GM23338 (cell line): ENCODE measurements at places on chromosomes 12 and 14. TPM values are rescaled to one million over a fixed set of nuclear protein-coding genes. Genes with fewer than 3 reads are reported as not detected.

Gene TEX52
- total RNA-seq = not detected in 2 replicates

Gene LRIG3
- total RNA-seq = 7.5 and 10.9 TPM in 2 replicates

- DNase-seq = no peak
Measured at GRCh38 chr12:12958886-12959285, 6.9 kb upstream of the GPRC5D start.

GRCh38 chr12:109937371-109937770 is 37.3 kb downstream of the TCHP start:
- no peak for DNase-seq

- DNase-seq = no peak
Measured at GRCh38 chr12:4974217-4974616, 64.5 kb downstream of the KCNA1 start.

DNA sequence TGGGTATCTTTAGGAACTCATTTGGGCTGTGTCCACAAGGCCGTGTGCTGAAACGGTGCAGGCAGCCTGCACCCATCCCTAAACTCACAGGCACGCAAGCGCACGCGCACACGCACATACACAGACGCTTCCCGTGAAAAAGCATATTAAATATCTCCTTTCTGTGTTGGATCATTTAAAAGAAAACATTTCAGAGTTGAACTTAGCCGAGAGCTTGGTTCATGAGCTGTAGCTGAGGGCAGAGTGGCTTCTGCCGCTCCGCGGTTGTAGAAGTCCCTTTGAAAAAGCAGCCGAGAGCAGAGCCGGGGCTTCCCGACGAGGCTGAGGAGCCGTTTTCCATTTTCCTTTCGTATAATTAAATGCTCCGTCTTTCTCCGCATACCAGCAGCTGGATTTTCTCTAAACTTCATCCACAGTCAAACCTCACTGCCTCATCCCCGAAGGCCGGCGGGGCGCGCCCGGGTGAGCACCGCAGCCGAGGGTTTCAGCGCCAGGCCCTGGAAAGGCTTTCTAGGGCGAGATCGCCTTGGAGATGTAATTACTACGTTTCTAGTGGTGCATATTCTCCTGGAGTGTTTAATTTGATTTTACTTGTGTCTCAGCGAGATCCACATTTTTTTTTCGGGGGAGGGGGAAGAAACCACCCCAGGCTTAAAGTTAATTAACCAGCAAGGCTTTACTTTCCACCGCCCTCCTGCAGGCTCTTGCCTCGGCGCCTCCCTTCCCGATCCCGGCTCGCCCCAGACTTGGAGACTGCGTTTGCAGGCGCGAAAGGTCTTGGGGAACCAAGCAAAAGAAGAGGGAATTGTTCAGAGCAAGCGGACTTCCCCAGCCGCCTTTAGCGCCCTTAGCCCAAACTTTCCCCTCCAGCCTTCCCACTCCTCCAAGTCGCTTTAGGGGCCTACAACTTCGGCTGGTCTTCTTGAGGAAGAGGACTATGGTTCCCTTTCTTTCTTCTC is 3.0 kb upstream of the HOXC13 start:
- DNase-seq = peak; percentile 52

- DNase-seq = peak; percentile 51
Measured at GRCh38 chr12:69897744-69898143, 72.7 kb downstream of the MYRFL start.

- DNase-seq = no peak
Measured at GRCh38 chr14:74988131-74988530, 14.6 kb upstream of the EIF2B2 start.

- DNase-seq = no peak
Measured at GRCh38 chr12:52127683-52128450, 48.4 kb downstream of the SMIM41 start.

DNA sequence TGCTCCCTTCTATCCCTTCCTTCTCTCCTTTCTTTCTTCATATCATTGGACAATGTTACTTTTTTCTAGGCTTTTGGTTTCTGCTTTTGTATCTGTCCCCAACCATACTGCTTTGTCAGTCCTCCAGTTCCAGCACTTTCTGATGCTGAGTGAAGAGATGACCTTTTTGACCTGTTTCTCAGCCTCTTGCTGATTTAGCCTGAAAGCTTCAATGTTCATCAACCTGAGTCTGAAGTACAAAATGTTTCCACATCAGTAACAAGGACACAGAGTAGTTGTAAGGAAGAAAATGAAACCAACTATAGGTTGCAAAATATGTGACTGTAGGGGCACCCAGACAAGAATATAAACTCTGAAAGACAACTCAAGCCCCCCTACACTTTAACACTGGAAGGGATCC is 25.2 kb upstream of the AKAP6 start:
- no peak for DNase-seq
